Osteoblast (primary cell): ENCODE measurements at places on chromosomes 4 and X. TPM values are rescaled to one million over a fixed set of nuclear protein-coding genes. Genes with fewer than 3 reads are reported as not detected.

AADAT gene
- total RNA-seq = 4.0 and 6.5 TPM in 2 replicates

DNA sequence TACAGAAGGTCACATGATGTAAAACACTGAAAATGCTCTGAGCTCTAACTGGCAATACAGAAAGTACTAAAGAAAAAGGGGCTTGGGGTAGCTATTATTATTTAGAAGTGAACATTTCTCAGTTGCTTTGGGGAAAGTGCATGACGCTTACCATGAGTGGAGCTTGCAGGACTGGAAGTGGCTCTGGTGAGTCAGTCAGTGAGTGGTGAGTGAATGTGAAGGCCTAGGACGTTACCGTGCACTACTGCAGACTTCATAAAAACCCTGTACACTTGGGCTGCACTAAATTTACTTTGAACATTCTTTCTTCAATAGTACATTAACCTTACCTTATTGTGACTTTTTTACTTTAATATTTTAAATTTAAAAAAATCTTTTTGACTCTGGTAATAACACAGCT, 89.3 kb upstream of the ENPP6 start:
- peak; percentile 73 for DNase-seq

GRCh38 chrX:99078301-99078700, 1331.8 kb downstream of the PCDH19 start:
- DNase-seq = no peak

DNA sequence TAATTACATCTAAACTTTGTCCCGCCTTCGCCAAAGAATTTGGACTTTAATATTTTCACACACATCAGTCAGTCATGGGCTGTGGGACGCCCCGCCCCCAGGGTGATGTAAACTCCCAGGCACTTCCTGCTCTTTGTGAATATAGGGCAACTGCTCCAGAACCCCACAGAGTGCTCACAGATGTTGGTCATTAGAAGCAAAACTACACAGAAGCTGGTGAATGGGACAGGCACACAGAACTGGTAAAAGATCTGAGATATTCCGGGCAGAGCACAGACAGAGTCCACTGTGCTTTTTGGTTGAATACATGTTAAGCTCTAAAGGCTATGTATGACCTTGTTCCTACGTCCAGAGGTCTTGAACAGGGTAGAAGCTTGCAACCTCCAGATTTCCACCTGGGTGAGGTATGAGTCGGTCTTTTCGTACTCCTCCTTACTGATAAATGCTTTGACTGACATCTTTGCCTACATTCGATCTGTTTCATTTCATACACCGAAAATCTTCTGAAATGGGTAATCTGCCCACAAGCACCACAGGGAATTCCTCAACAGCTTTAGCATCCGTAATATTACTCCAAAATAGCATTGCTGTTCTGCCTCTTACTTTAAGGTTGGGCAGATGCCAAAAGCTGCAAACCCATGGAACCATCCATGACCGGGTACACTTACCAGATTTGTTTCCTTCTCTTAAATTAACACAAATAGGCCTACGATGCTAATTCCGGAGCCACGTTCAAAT, 144.6 kb downstream of the AMELX start:
- no peak for DNase-seq

DNA sequence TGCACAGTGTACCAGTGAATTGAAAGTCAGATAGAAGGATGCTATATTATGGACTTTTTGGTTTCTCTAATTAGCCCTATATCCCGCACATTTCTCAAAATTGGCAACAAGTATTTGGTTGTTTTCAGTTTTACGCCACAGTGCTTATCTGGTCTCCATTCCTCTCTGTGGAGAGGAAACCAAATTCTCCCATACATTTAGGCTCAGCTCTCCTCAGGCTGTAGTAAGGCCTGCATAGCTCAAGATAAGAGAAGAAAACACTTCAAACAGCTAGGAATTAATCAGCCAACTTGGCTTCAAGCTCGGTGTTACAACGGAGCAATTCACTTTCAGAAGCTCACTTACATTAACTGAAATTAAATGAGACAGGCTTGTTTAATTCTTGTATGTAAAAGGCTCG, 263.2 kb downstream of the PDHA2 start:
- DNase-seq = no peak

DNA sequence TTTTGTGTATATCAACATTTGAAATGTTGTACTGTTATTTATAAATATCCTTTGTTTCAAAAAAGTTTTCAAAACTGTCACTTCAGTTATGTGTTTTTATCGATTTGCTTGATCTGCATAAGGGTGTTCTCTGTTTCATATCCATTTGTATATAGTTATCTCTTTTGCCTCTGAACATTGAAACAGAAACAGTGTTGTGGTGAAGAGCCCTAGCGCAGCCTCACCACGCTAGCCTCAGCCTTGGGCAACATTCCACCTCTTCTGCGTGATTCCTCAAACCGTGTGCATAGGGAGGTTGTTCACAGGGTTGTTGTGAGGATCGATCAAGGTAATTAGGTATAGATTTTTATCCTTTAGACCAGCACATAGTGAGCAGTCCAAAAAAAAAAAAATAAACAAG, 287.0 kb upstream of the GALNT7 start:
- DNase-seq = no peak

- DNase-seq = no peak
These were observed 21.1 kb upstream of the CD40LG start for GRCh38 chrX:136626891-136627290.

DNA sequence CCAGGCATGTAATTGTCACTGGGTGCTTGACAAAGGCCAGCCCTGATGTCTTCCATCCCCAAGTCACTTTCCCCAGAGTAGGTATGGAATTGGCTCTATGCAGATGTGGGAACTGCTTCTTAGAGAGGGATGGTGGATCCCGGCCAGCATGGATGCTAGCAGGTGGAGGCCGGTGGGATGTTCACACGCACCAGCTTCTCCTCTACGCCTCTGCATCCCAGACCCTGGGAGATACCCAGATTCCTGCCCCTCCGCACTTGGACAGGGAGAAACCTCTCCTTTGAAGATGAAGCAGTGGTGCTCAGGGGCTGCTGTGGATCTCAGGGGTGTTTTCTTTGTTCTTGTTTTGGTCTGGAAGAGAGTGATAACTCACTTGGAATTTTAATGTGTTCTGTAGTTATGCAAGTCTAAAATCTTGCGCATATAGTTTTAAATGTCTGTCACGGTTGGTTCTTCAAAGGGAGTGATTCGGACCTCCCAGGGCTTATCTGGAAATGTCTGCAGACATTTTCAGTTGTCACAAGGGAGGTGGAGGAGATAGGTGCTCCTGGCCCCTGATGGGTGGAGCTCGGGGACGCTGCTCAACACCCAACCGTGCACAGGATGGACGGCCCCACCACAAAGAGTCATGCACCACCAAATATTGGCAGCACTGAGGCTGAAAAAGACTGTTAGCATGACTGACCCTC, 308.0 kb downstream of the DHRSX start:
- DNase-seq = peak; percentile 46

DNA sequence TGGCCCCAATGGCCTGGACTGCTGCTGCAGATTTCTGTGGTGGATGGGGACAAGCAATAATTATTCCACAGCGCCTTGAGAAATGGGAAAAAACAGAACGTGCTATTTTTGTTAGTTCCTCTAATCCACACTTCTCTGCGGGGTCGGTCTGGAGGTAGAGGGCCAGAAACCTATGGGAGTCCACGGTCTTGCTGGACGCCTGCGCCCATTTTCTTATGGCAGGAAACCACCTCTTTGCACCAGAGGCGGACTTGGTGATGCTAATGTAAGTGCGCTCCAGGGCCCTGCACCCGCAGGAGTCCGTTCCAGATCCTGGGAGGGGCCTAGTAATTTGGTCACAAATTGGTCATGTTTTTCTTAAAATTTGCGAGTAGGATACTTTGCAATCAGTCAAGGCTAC, 25.9 kb upstream of the CLDN24 start:
- DNase-seq = peak; percentile 41
